Urinary bladder (tissue), 4 donors: ENCODE measurements at places on chromosomes 12 and 14. TPM values are rescaled to one million over a fixed set of nuclear protein-coding genes. Genes with fewer than 3 reads are reported as not detected.

The CLEC4D gene
- 0.32 TPM for total RNA-seq

The IQSEC3 gene
- 1.5 TPM for total RNA-seq

The CLEC12A gene
- 1.5 TPM for total RNA-seq

The SAMD15 gene
- total RNA-seq = 1.3 TPM

The SERPINA10 gene
- not detected for total RNA-seq

The ADAMTS20 gene
- 1.0 TPM for total RNA-seq

The SDR9C7 gene
- total RNA-seq = not detected

The PPP1R36 gene
- total RNA-seq = 1.8 TPM

The KCNC2 gene
- 0.32 TPM for total RNA-seq

The RNASE13 gene
- not detected for total RNA-seq

The CCER1 gene
- not detected for total RNA-seq

The WBP11 gene
- total RNA-seq = 32.9 TPM

The SLC6A15 gene
- 1.2 TPM for total RNA-seq

The ARHGAP9 gene
- total RNA-seq = 2.9 TPM

The DDN gene
- 0.74 TPM for total RNA-seq

The GDF3 gene
- not detected for total RNA-seq

The DBX2 gene
- total RNA-seq = 0.26 TPM

The TPH2 gene
- total RNA-seq = not detected

The CLEC14A gene
- 27.5 TPM for total RNA-seq

The GPR84 gene
- 0.26 TPM for total RNA-seq

The NTS gene
- 27.4 TPM for total RNA-seq

The P2RX2 gene
- total RNA-seq = not detected

The SLCO1C1 gene
- 4.9 TPM for total RNA-seq

The MYO1A gene
- total RNA-seq = 0.16 TPM

The RPL10L gene
- total RNA-seq = not detected

The PMCH gene
- not detected for total RNA-seq

The YBX3 gene
- 100.0 TPM for total RNA-seq

The RNASE7 gene
- not detected for total RNA-seq

The SERPINA4 gene
- total RNA-seq = not detected

The ERC1 gene
- total RNA-seq = 76.7 TPM

The HOXC4 gene
- 1.6 TPM for total RNA-seq

The BCL2L14 gene
- 3.4 TPM for total RNA-seq

The GALNT6 gene
- 1.1 TPM for total RNA-seq

The ARHGEF40 gene
- total RNA-seq = 43.9 TPM

The SMAGP gene
- 13.4 TPM for total RNA-seq

The AICDA gene
- 0.26 TPM for total RNA-seq

The GZMB gene
- not detected for total RNA-seq

The LRP6 gene
- 98.3 TPM for total RNA-seq

The AGAP2 gene
- 1.4 TPM for total RNA-seq

The ASB2 gene
- 32.3 TPM for total RNA-seq

The SUSD6 gene
- total RNA-seq = 12.5 TPM

The GUCY2C gene
- total RNA-seq = not detected

The IGF1 gene
- total RNA-seq = 71.1 TPM
